MCF 10A (cell line): ENCODE measurements at places on chromosomes 16 and 17. TPM values are rescaled to one million over a fixed set of nuclear protein-coding genes. Genes with fewer than 3 reads are reported as not detected.

Gene KRT15
- 28.8 and 83.4 TPM in 2 replicates for total RNA-seq

Gene PABPN1L
- total RNA-seq, result not detected in 2 replicates

Gene KRTAP3-1
- total RNA-seq, result not detected in 2 replicates

Gene CDH15
- not detected in 2 replicates for total RNA-seq

Gene SPATA32
- total RNA-seq, result not detected in 2 replicates

Gene PDILT
- not detected in 2 replicates for total RNA-seq

DNA sequence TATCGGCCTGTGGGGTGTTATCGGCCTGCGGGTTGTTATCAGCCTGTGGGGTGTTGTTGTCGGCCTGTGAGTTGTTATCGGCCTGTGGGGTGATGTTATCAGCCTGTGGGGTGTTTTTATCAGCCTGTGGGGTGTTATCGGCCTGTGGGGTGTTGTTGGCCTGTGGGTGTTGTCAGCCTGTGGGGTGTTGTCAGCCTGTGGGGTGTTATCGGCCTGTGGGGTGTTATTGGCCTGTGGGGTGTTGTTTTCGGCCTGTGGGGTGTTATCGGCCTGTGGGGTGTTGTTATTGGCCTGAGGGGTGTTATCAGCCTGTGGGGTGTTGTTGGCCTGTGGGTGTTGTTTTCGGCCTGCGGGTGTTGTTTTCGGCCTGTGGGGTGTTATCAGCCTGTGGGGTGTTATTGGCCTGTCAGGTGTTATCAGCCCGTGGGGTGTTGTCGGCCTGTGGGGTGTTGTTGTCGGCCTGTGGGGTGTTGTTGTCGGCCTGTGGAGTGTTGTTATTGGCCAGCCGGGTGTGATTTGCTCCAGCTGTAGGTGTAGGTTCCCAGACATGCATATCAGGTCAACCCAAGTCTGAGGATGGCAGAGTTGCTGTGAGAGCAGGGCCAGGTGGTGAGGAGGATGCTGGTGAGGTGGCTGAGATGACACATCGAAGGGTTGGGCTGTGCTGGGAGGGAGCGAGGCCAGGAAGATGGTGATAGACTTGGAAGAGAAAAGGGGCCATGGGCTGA is 7.1 kb downstream of the TRARG1 start:
- DNase-seq, result no peak

DNA sequence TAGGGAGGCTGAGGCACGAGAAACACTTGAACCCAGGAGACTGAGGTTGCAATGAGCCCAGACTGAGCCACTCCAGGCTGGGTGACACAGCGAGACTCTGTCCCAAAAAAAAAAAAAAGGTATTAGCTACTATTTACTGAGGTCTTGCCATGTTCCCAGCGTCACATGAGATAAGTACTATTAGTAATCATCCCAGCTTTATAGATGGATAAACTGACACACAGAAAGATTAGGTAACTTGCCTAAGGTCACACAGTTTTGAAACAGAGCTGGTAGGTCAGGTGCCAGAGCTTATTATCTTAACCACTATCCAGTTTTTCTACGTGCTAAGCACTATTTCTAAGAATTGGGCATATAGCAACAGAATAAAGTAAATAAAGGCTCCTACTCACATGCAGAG is 51.6 kb downstream of the TEX14 start:
- no peak for DNase-seq

- no peak for DNase-seq
Observed at GRCh38 chr16:5668553-5668952, 571.0 kb upstream of the EEF2KMT start.

- DNase-seq, result peak; percentile 84
Observed at GRCh38 chr16:11033629-11034420, 89.5 kb downstream of the CLEC16A start.

GRCh38 chr17:8563981-8564602 is 66.4 kb downstream of the MYH10 start:
- DNase-seq, result no peak

DNA sequence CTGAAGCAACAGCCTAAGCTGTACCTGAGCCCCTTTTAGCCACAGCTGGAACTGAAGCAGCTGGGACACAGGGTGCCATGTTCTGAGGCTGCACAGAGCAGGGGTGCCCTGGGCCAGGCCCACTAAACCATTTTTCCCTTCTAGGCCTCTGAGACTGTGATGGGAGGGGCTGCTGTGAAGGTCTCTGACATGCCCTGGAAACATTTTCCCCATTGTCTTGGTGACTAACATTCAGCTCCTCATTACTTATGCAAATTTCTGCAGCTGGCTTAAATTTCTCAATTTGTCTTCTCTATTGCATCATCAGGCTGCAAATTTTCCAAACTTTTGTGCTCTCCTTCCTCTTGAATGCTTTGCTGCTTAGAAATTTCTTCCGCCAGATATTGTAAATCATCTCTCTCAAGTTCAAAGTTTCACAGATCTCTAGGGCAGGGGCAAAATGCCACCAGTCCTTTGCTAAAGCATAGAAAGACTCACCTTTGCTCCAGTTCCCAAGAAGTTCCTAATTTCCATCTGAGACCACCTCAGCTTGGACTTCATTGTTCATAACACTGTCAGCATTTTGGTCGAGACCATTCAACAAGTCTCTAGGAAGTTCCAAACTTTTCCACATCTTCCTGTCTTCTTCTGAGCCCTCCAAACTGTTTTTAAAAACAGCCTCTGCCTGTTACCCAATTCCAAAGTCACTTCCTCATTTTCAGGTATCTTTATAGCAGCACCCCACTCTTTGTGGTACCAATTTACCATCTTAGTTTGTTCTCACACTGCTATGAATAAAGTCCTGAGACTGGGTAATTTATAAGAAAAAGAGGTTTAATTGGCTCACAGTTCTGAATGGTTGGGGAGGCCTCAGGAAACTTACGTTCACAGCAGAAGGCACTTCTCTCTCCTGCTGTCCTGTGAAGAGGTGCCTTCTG is 49.8 kb downstream of the TMEM100 start:
- DNase-seq, result peak; percentile 11

GRCh38 chr16:81641395-81642106 is 137.5 kb upstream of the PLCG2 start:
- DNase-seq, result no peak

DNA sequence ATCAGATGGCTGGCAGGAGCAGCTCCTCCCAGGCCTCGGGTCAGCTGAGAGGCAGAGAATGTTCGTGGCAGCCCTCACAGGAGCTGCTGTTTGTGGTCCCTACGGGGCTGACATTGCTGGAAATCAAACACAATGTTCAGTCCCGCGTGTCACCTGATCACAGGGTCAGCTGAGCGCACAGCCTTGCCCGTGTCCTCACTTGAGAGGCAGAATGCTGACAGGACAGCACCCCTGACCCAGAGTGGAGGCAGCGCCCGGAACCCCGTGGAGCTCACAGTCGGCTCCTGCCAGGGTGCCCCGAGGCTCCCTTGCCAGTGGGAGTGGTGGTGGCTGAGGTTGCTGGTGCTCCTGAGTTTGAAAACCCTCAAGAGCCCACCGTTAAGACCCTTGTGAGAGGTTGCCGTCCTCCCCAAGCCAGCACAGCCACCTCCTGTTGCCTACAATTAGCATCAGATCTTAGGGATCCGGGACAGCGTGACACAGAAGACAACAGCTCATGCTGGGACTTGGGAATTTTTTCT is 3.6 kb upstream of the CHMP6 start:
- no peak for DNase-seq

DNA sequence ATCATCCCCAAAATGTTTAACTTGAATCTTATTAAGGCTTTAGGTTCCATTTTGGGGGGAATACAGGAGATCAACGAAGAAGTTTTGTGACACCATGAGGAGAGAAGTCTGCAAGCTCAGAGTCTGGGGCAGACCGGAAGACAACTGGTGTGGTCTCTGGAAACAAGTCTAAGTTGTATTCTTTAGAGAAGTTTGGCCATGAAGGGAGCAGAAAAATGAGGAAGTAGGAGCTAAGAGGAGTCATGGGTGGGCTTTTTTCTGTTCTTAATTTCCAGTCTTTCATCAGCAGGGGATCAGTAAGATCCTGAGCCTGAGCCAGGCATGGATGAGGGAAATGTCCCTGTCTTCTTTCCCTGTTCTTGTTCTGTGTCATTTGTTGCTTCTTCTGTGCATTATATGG is 35.8 kb upstream of the NF1 start:
- DNase-seq, result no peak

- DNase-seq, result peak; percentile 69
Observed at GRCh38 chr17:77098884-77099545, 41.8 kb upstream of the SEC14L1 start.

GRCh38 chr16:78244131-78244895 is 144.9 kb downstream of the WWOX start:
- DNase-seq, result peak; percentile 9
